SK-N-SH treated with all-trans-retinoic acid at 6 μM for 48 hours (cell line): ENCODE measurements at places on chromosomes 7 and 10.

DNA sequence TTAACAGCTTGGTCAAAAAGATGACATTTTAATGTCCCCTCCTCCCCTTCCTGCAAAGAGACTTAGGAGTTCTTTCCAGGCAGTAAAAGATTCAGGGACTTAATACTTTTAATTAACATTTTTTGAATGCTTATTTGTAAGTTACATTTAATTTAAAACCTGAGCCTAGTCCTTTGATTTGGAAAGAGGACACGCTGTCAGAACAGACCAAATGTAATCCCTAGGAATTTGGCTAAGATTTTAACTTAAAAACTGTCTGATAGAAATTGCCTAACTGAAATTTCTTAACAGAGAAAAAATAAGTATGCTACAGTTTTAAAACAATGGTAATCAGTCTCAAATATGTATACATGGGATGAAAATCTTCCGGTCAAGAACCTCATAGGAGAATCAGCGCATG is 98.5 kb downstream of the NRP1 start:
- ATAC-seq: no peak

DNA sequence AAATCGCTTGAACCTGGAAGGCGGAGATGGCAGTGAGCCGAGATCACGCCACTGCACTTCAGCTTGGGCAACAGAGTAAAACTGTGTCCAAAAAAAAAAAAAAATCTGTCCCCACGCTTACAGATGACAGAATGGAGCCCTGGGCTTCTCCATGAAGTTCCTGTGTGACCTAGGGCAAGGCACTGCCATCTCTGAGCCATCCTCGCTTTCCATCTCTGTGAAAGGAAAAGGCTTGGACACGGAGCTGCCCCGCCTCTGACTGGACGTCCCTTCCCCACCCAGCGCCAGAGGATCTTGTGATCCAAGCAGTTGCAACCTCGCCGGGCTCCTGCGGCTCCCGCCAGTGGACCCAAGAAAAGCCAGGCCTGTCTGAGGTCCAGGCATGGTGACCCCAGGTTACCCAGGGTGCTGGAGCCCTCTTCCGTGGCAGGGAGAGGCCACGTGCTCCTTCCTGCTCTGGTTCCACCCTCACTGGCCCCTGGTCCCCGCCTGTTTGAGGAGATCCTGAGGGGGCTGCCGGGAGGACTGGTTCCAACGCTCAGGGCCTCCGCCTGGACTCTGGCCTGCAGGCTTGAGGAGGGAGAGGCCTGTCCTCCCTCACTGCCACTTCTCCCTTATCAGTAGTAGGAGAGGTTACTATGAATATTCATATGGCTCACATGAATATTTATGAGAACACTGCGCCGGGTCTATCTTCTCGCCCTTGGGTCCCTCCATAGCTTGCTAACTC is 25.6 kb upstream of the ELFN1 start:
- ATAC-seq: no peak

DNA sequence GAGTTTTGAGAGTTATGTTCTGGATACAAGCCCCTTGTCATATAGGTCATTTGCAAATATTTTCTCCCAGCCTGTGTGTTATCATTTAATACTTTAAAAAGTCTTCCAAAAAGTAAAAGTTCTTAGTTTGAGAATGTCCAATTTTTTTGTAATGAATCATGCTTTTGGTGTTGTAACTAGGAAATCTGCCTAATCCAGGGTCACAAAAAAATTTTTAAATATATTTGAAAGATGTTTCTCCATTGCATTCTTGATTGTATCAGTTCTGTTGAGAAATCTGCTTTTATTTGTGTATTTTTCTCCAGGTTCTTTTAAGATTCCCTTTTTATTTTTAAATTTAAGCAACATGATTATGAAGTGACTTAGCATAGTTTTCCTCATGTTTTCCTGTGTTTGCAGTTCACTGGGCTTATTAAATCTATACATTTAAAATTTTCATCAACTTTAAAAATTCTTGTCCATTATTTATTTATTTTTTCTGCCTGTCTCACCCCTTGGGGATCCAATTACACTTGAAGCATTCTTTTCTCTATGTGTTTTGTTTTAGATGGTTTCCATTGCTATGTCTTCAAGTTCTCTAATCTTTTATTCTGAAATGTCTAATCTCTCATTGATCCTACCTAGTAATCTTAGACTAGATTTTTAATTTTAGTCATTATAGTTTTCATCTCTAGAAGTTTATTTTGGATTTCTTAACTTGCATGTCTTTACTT is 47.0 kb downstream of the CCDC71L start:
- no peak for ATAC-seq

DNA sequence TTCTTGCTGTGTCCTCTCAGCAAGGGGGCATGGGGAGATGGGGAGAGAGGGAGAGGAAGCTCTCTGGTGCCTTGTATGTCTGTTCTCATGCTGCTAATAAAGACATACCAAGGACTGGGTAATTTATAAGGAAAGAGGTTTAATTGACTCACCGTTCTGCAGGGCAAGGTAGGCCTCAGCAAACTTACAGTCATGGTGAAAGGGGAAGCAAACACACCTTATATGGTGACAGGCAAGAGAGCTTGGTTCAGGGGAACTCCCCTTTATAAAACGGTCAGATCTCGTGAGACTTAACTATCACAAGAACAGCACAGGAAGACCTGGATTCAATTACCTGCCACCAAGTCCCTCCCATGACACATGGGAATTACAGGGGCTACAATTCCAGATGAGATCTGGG is 464.7 kb upstream of the CELF2 start:
- no peak for ATAC-seq

DNA sequence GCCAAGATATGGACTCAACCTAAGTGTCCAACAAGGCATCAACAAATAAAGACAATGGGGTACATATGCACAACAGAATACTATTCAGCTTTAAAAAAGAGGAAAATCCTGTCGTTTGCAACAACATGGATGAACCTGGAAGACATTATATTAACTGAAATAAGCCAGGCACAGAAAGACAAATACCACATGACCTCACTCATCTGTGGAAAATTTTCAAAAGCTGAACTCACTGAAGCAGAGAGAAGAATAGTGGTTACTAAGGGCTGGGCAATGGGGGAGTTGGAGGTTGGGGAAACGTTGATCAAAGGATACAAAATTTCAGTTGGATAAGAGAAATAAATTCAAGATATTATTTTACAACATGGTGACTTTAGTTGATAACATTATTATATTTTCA is 221.4 kb upstream of the PITRM1 start:
- ATAC-seq: no peak

DNA sequence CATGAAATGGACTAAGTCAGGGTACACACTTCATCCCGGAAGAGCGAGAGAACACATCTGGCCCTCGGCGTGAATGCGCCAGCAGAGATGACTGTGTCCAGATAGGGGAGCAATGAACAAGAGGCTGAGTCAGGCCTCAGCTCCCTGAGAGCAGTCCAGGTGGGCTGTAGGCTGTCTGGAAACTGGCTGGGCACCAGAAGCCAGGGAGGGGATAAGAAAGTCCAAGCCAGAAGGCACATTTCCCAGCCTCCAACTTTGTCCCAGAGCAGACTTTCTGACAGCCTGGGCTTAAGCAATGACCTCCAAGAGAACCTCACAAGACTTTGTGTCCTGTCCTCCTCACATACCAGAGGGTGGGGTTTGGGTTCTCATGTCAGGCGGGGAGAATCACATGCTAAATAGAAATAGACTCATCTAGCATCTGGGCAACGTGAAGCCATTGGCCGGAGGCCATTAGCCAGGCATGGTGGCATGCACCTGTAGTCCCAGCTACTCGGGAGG is 157.2 kb downstream of the ARHGAP12 start:
- no peak; the same call in 2 of the 3 replicates for ATAC-seq

- ATAC-seq: no peak
These were observed 66.1 kb downstream of the GNA12 start for GRCh38 chr7:2777898-2778535.

DNA sequence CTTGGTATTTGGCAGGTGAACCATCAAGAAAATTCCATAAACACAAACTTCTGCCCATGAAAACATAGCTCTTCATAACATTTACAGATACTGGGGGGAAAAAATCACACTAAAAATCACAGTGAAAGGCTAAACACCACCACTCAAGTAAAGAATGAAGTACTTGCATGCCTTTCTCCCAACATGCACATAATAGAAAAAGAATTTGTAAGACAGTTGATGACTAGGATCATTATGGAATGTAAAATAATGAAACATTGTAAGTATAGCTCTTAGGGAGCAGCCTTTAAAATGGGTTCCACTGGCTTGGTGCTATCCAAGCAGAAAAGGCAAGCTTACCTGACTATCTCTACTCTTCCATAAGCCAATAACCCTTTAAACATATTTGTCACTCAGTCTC is 299.9 kb upstream of the LRRN3 start:
- ATAC-seq: no peak

- peak; percentile 99 for ATAC-seq
These were observed 104.4 kb upstream of the ZNF92 start for GRCh38 chr7:65269150-65269856.

DNA sequence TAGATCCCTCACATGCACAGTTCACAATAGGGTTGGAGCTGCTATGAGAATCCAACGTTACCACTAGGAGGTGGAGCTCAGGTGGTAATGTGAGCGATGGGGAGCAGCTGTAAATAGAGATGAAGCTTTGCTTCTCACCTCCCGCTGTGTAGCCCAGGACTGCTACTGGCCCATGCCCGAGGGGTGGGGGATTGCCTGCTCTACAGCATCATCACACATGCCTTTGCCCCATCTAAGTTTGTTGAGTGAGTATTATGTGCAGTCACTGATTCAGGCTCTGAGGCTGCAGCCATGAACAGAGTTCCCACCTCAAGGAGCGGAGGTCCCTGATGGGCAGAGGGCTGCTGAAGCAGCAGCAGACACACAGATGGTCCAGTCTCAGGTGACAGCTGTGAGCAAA is 94.1 kb downstream of the CHST15 start:
- ATAC-seq: no peak

DNA sequence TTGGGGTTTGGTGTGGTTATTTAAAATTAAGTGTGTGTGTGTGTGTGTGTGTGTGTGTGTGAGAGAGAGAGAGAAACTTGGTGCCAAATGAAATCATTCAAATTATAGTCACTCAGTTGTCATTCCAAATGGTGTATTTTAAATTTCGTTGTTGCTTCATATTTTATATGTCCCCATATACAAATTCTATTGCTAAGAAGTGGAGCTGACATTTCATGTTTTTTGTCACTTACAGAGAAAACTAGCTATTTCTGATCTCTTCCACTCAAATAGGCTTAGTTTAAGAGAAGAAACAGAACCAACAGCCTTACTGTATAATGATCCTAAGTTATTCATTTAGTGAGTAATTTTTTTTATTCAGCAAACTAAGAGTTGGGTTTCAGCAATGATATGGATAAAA is 42.3 kb downstream of the CHRM2 start:
- ATAC-seq: no peak

GRCh38 chr7:30330134-30331111 is 46.0 kb downstream of the ZNRF2 start:
- ATAC-seq: no peak

DNA sequence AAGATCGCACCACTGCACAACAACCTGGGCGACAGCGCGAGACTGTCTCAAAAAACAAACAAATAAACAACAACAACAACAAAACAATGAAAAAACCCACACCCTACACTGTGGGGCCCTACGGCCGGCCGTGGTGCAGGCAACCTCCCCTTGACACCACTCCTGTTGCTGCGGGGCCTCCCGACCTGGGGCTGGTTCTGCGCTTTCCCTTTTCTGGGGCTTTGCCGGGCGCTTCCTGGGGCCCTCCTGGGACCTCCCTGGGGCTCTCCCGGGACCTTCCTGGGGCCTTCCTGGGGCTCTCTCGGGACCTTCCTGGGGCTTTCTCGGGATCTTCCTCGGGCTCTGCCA is 46.6 kb downstream of the INSIG1 start:
- ATAC-seq: no peak

- ATAC-seq: no peak
These were observed 92.4 kb downstream of the LRRN3 start for GRCh38 chr7:111183321-111183720.

GRCh38 chr10:44011603-44011981 is 362.9 kb upstream of the ZNF32 start:
- no peak for ATAC-seq

GRCh38 chr10:108544500-108545120 is 1378.7 kb downstream of the XPNPEP1 start:
- ATAC-seq: peak; percentile 97

GRCh38 chr7:29957521-29958310 is 31.9 kb downstream of the SCRN1 start:
- ATAC-seq: no peak

DNA sequence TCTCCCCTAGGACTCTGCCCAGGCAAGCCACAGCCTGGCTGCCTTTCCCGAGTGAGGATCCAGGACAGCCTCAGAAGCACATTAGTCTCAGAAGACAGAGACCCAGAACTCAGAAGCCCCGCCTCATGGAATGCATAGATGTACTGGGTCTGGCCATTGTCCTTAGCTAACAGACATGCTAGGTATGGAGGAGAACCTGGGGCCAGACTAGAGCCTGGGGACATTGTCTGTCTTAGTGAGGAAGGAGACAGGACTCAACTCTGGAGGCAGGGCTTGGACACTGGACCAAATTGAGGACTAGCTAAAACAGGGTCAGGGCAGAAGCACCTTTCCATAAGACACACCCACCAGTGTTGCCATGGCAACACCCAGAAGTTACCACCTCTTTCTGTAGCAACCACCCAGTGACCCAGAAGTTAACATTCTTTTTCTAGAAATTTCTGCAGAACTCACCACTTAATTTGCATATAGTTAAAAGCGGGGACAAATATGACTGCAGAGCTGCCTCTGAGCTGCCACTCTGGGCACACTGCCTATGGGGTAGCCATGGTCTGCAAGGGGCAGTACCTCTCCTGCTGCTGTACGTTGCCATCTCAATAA is 27.5 kb downstream of the TLX1 start:
- no peak for ATAC-seq

- no peak for ATAC-seq
These were observed 50.3 kb upstream of the CHST15 start for GRCh38 chr10:124143721-124144120.

GRCh38 chr10:11209830-11210181 is 192.1 kb downstream of the CELF2 start:
- ATAC-seq: no peak

DNA sequence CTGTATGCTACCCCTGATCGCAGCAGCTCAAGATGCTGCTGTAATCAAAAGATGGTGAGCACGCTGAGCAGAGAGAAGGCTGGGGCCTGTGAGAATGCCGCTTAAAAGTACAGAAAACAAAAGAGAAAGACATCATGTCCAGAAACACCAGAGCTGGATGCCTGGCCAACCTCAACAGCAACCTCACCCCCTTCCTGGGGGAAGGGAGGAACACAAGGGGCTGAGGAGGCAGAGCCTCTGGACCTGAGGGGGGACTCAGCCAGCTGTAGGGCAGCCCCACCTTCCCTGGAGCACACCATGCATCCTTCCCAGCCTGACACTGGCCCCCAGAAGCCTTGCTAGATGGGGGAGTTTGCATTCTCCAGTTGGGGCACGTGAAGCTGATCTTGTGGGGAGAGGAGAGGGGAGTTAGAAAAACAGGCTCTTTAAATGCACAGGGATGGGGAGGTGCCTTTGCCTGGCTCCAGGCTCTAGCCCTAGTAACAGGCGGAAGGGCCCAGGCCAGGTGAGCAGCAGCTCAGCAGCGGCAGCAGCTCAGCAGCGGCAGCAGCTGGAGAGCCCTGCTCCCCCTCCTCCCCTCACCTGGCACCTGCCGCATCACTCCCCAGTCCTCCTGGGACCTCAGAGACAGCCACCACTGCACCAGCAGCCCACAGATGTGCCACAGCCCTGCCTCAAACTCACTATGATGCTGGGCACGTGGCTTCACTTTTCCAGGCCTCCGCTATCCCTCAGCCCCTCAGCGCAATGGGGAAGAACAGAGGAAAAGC is 156.3 kb downstream of the NEURL1 start:
- ATAC-seq: no peak
